Memory B cell (primary cell): ENCODE measurements at places on chromosomes 7 and 10.

- DNase-seq = peak; percentile 37
Measured at GRCh38 chr10:102642736-102643335, 1.4 kb upstream of the TRIM8 start.

GRCh38 chr10:91590904-91591796 lies 41.7 kb downstream of the PPP1R3C start:
- no peak for DNase-seq

- no peak for DNase-seq
Measured at GRCh38 chr7:138214926-138215325, 138.7 kb downstream of the AKR1D1 start.

GRCh38 chr7:19442016-19442785 lies 266.6 kb downstream of the POLR1F start:
- DNase-seq = no peak

DNA sequence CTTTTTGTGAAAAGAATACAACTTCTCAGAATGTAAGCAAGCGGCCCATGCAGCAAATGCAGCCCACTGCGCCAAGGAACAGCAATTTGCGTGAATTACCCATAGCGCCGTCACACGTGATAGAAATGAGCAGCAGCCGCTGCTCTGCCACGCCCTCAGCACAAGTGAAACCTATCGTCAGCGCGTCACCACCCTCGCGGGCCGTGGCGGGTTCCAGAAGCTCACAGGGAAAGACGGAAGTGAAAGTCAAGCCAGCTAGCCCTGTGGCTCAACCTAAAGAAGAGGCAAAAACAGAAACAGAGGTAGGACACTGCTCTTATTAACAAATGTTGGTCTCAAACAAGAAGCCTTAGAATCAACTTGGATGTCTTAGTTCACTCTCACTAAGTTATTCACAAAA lies 70.5 kb downstream of the SHH start:
- DNase-seq = peak; percentile 67

DNA sequence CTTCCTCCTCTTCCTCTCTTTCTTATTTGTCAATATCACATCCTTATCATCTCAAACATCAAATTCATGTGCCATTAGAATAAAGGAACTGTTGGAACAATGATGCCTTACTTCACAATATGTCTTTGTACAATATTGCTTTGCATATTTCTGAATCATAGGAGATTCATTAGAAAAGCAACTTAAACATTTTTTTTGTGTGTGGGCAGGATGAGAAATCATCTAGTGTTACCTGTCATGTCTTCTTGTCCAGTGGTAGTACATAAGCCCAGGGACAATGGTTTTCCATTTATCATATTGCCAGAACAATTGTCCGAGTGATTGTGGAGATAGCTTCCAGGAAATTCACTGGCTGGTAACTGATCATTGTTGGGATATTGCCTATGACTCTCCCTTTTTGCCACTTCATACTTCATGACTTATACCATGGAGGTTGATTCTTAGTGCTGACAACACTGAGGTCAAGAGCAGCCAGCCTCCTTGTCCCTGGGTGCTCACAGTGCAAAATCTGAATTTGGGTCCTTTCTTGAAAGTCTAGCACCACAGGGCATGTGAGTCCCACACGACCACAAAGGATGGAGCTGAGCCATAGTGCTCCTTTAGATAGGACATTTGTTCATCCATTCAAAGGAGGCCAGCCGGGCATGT lies 215.0 kb downstream of the MDFIC start:
- DNase-seq = no peak

- DNase-seq = no peak
Measured at GRCh38 chr10:75649466-75649865, 218.0 kb downstream of the LRMDA start.

DNA sequence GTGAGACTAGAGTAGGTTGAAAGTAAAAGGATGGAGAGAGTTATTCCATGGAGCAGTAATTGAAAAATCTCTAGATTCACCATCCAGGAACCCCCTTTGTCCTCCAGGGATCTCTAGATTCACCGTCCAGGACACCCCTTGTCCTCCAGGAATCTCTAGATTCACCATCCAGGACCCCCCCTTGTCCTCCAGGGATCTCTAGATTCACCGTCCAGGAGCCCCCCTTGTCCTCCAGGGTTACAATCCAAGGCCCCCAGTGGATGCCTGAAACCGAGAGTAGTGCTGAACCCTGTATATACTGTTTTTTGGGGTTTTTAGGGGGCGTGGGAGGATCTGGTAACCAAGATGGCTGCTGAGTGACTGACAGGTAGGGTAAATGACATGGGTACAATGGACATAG lies 38.3 kb upstream of the PPP2R2D start:
- DNase-seq = no peak

DNA sequence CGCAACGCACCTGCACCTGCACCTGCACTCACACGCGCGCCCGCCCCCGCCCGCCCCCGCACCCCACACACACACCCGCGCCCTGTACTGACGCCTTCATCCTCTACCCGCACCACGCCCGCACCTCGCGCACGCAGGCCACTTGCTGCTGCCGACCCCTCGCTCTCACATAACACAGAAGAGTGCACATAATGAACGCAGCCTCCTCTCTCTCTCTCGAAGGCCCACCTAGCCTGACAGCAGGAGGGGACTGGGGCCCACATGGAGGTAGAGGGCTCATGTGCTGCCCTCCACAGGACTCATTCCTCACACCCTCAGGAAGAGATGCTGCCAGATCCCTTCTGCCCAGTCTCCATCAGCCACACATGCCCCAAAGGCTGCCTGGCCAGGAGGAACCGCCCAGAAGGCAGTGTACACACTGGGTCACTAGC lies 432 bp upstream of the CAMK2B start:
- no peak for DNase-seq

DNA sequence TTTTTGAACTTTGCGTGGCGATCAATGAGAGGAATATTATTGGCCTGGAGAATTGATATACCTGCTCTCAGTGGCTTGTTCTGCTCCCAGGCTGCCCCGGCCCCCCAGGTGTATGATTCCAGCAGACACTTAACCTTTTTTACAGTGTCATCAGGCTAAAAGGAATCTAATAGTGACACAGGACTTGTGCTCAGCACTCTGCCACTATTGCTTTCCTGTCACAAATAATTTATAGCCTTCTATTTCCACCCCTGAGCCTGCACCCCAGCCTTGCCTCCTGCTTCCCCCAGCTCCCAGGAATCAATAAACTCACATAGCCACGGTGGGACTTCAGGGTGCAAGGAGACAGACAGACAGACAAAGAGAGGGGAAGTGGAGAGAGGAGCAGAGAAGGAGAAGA lies 28.3 kb downstream of the PAX2 start:
- DNase-seq = no peak

DNA sequence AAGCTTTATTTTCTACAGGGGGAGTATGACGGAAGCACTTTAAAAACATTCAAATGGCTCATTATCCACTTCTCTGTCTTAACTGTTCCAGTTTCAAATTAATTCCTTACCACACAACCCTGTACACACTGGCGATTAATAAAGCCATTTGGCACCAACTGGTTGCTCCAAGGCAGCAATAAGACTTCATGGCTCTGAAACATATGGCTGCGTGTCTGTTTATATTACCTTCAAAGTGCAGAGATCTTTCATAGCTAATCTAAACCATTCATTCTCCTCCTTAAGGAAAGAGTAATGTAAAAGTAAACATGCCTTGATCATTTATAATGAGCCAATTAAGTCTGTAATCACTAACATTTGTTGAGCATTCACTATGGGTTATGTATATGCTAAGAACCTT lies 325.7 kb downstream of the PARD3 start:
- DNase-seq = no peak

- no peak for DNase-seq
Measured at GRCh38 chr10:2340831-2341647, 603.7 kb upstream of the ADARB2 start.

DNA sequence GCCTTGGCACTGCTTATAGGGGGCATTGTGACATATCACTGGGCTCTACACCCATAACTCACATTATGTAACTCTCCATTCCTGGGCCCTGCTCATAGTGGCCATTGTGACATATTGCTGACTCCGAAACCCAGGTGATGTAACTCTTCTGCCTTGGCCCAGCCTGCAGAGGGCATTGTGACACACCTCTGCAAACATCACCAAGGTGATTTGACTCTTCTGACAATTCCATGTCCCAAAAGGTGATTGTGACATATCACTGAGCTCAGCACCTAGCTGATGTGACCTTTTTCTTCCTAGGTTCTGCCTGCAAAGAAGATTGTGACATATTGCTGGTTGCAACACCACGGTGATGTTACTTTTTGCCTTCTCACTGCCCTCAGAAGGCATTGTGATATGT lies 36.5 kb upstream of the ZNF680 start:
- DNase-seq = no peak

- DNase-seq = no peak
Measured at GRCh38 chr10:54843085-54843646, 42.1 kb upstream of the PCDH15 start.

GRCh38 chr10:132506711-132507408 lies 30.7 kb upstream of the INPP5A start:
- DNase-seq = no peak

DNA sequence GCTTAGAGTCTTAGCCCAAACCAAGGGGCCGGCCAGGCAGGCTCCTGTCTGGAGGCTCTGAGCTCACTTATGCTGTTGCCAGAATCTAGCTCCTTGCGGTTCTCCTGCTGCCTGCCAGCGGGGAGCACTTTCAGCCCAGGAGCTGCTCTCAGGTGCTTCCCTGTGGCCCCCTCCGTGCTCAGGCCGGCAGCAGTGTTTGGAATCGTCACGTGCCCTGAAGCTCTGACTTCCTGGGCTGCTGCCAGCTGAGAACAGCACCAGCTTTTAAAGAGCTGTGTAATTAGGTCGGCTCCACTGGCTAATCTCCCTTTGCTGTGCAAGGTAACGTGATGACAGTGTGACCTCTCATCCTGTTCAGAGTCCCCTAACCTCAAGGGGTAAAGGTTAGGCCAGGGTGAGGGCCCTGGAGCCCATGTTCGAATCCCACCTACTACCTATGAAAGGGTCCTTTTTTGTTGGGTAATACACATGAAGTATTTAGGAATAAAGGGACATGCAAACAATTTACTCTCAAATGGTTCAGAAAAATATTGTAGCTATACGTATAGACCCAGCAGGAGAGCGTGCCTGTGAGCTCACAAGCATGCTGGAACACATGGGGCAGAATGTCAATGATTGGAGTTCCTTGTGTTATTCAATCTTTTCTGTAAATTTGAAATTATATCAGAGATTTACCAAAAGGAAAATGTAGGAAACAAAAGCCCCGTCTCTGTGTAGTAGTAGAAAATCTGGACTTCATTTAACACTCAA lies 16.6 kb downstream of the ZNF862 start:
- DNase-seq = no peak

DNA sequence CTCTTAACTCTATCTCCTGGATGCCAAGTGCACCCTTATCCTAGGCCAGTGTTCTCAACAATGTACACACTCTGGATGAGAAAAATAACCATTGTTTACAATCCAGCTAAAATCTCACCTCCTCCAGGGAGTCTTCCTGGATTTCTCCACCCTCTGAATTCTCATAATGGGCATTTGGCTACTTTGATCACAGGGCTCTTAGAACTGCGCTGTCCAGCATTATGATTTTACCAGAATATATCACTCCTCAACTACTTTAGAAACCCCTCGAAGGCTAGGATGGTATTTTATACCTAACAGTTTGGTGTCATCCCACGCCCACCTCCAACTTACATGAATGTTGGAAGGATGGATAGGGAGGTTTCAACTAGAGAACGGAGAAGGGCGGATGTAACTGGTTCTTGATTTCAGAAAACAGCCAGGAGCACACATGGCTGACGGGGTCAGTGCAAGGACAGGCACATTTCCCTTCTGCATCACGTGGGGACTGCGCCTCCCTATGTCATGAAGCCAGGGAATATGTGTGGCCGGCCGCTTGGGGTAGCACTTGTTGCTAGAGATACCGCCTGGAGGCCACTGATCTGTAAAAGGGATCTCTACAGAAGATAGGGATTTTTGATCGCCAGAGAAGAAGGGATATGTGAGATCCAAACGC lies 1.2 kb upstream of the ATP6V0E2 start:
- no peak for DNase-seq

GRCh38 chr10:59090817-59091622 lies 85.4 kb upstream of the PHYHIPL start:
- DNase-seq = no peak

GRCh38 chr7:67598469-67598868 lies 601.8 kb downstream of the TYW1 start:
- DNase-seq = no peak

DNA sequence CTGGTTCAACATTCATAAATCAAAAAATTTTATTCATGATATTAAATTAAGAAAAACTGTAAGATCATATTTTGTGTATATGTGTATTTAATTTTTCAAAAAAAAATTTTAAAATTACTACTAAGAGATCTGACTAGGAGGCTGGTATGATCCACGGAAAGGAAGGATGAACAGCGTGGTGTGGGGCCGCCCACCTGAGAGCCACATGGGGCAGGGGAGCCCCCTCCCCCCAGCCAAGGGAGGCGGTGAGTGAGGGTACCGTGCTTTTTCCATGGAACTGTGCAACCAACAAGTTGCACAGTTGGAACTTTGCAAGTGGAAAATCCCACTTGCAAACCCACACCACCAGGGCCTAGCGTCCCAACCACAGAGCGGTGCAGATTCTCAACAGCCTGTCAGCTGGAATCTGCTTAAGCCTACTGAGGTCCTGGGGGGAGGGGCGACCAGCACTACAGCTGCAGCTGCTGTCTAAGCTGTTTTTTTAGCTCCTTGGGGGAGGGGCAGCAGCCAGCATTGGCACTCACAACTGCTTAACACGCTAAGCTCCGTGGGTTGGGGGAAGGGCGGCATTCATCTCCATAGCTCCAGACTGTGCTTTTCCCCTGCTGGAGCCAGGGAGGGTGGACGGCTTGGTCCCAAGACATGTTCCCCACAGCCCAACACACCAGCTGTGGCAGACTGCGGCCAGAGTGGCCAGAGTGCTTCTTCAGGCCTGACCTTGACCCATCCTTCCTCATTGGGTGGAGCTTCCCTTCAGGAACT lies 94.2 kb upstream of the IGFBP3 start:
- DNase-seq = no peak

- DNase-seq = no peak
Measured at GRCh38 chr7:50455658-50456057, 5.5 kb upstream of the FIGNL1 start.

- DNase-seq = no peak
Measured at GRCh38 chr7:134690016-134690415, 43.4 kb downstream of the BPGM start.

GRCh38 chr7:28627896-28628295 lies 215.6 kb downstream of the CREB5 start:
- DNase-seq = no peak

GRCh38 chr10:114565066-114565465 lies 93.0 kb downstream of the ABLIM1 start:
- DNase-seq = no peak

DNA sequence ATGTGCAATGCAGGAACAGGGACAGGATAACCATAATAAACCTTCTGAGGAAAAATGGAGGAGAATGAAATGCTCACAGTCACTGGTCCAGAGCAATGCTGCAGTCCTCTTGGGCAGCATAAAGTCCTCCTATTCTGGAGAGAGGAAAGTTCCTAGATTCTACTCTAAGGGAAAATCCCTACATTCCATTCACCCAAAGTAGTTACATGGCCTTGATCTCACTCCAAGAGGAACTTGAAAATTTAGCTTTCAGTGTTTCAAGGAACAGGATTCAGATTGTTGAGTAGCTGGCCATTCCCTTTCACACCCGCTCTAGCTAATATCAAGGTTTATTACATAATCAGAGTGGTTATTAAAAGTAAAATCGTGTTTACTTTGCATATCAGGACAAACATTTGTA lies 168.3 kb downstream of the CHRM2 start:
- DNase-seq = no peak

- DNase-seq = no peak
Measured at GRCh38 chr7:39670934-39671333, 47.6 kb downstream of the RALA start.

- no peak for DNase-seq
Measured at GRCh38 chr7:97499204-97499603, 232.7 kb upstream of the TAC1 start.

- no peak for DNase-seq
Measured at GRCh38 chr10:77546042-77546441, 91.6 kb downstream of the KCNMA1 start.
